ENCODE measurements at places on chromosomes 12 and 14.

GRCh38 chr12:107404981-107405380 lies 280.6 kb upstream of the PWP1 start:
- no peaks in the 10 kb centered on the region for H3K36me3 ChIP-seq
- H3K27me3 ChIP-seq = no peaks in the 10 kb centered on the region
- DNase-seq = peak; percentile 41
- H3K27ac ChIP-seq = no peak overlapping the region
- no peak overlapping the region for H3K4me3 ChIP-seq

GRCh38 chr12:47795814-47796411 lies 22.9 kb downstream of the SLC48A1 start:
- no peaks in the 10 kb centered on the region for H3K27me3 ChIP-seq
- peaks cover 18% of the 10 kb centered on the region for H3K4me1 ChIP-seq
- H3K27ac ChIP-seq = no peak overlapping the region
- no peak overlapping the region for H3K4me3 ChIP-seq
- no peak for DNase-seq
- no peaks in the 10 kb centered on the region for H3K36me3 ChIP-seq

DNA sequence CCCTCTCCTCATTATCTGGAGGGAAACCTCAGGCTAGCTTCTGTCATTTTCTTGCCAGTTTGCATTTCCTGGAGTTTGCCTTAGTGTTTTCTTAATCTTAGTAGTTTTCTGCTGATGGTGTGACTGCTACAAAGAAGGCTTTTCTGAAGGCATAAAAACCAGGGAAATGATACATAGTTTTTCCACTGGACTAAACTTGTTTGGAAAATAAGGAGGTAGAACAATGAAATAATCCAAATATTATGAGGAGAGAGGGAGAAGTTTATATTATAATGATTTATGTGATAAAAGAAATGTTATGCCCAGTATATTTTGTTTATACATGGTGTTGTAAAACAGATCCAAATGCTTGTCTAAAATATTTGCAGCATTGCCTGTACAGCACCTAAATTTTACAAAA lies 22.2 kb downstream of the DAAM1 start:
- no peak overlapping the region for H3K27ac ChIP-seq
- peaks cover 18% of the 10 kb centered on the region for H3K4me1 ChIP-seq
- no peak for DNase-seq

DNA sequence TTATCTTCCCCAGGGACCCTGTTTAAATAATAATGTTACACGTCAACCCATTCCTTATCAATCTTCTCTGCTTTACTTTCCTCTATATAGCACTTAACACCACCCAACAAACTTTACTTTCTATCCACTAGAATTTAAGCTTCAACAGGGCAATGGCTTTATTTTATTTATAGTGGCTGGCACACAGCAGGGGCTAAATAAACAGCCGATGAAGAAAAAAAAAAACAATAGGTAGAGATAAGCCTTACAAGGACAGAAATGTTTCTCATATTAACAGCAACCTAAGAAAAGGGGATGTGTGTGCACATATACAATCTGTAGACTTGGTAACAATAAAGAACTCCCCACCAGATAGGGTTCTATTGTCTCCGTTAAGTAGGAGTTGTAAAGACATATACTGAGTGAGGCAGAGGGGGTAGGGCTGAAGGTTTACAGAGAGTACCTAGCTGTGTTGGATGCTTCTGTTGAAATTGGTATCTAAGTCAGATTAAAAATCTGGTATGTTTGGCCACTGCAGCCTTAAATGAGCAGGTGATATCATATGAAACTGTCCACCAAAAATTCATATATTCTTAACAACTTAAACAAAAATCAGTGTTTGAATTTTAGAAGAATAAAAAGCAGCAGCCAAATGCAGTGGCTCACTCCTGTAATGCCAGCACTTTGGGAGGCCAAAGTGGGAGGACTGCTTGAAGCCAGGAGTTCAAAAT lies 24.7 kb upstream of the AP4S1 start:
- H3K27ac ChIP-seq = no peak overlapping the region
- H3K4me3 ChIP-seq = no peak overlapping the region
- no peak for DNase-seq
- H3K27me3 ChIP-seq = no peaks in the 10 kb centered on the region
- H3K36me3 ChIP-seq = no peaks in the 10 kb centered on the region

DNA sequence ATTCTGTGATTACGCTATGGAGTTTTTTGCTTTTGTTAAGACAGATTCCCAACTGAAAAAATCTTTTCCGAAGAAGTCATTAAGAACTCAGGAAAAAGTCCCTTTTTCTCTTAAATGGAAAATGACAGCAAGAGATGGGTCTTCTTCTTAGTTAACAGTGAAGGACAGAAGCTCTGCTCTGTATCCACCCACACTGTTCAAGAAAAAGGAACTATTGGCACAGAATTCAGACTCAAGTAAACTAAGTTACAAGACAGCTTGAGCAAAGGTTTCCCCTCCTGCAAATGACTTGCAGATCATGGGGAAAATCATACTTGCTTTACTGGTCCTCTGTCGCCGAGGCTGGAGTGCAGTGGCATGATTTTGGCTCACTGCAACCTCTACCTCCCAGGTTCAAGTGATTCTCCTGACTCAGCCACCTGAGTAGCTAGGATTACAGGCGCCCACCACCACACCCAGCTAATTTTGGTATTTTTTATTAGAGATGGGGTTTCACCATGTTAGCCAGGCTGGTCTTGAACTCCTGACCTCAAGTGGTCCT lies 137.1 kb upstream of the AEBP2 start:
- H3K4me1 ChIP-seq = no peaks in the 10 kb centered on the region
- no peak overlapping the region for H3K27ac ChIP-seq
- DNase-seq = no peak
- H3K4me3 ChIP-seq = no peak overlapping the region
- no peaks in the 10 kb centered on the region for H3K27me3 ChIP-seq

- no peak overlapping the region for H3K27ac ChIP-seq
- no peak for DNase-seq
- H3K4me1 ChIP-seq = no peaks in the 10 kb centered on the region
- H3K27me3 ChIP-seq = no peaks in the 10 kb centered on the region
- H3K4me3 ChIP-seq = no peak overlapping the region
- no peaks in the 10 kb centered on the region for H3K36me3 ChIP-seq
These were observed 16.3 kb upstream of the RFLNA start for GRCh38 chr12:124278389-124279101.

GRCh38 chr12:26182377-26182776 lies 13.0 kb upstream of the SSPN start:
- peaks cover 6% of the 10 kb centered on the region for H3K4me1 ChIP-seq
- no peaks in the 10 kb centered on the region for H3K27me3 ChIP-seq
- DNase-seq = no peak
- H3K4me3 ChIP-seq = no peak overlapping the region

GRCh38 chr12:56256326-56256960 lies 1.7 kb downstream of the ANKRD52 start:
- no peak for DNase-seq
- no peaks in the 10 kb centered on the region for H3K36me3 ChIP-seq
- H3K27me3 ChIP-seq = no peaks in the 10 kb centered on the region
- peaks cover 14% of the 10 kb centered on the region for H3K4me1 ChIP-seq
- no peak overlapping the region for H3K27ac ChIP-seq
- H3K4me3 ChIP-seq = no peak overlapping the region

- peak overlapping the region; percentile 86 for H3K27ac ChIP-seq
- no peaks in the 10 kb centered on the region for H3K27me3 ChIP-seq
- no peaks in the 10 kb centered on the region for H3K36me3 ChIP-seq
- DNase-seq = no peak
These were observed 718 bp upstream of the JDP2 start for GRCh38 chr14:75427126-75427481.

DNA sequence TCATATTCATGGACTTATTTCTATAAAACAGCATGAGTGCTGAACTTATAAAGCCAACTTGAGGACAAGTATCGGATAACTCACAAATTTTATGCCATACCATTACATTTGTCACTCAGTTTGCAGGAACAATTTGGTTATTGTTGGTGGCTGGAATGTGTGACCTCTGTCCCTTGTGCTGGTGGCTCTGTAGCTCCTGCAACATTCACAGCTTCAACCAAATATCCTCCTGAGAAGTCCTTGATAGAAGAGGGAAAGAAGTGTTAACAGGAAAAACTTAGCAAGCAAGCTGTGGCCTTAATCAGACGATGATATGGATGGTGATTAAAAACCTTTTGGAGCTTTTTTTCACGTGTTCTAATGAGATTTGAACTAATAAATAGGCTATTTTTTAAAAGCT lies 61.0 kb upstream of the DNM1L start:
- no peak overlapping the region for H3K27ac ChIP-seq
- no peak overlapping the region for H3K4me3 ChIP-seq
- no peaks in the 10 kb centered on the region for H3K27me3 ChIP-seq
- no peaks in the 10 kb centered on the region for H3K4me1 ChIP-seq
- H3K36me3 ChIP-seq = no peaks in the 10 kb centered on the region

DNA sequence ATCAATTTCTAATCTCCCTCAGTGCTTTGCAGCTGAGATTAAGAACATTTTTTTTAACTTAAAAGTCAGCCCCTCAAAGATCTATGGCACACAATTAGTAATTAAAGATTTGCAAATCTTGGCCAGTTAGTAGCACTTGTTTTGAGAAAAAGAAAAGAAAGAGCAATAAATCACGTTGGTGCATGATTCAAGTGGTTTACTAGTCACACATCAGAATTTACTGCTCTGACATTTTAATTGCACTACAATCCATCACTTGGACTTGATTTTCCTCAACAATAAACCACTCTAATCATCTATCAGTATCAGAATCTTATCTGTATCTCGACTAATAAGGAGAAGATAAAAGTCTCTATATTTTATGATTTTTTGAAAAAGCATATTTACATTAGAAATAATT lies 154.3 kb downstream of the HELB start:
- no peaks in the 10 kb centered on the region for H3K36me3 ChIP-seq
- H3K4me3 ChIP-seq = no peak overlapping the region
- H3K27ac ChIP-seq = no peak overlapping the region

- peaks cover 25% of the 10 kb centered on the region for H3K4me1 ChIP-seq
- H3K27ac ChIP-seq = no peak overlapping the region
- H3K36me3 ChIP-seq = no peaks in the 10 kb centered on the region
- peak overlapping the region; percentile 31 for H3K4me3 ChIP-seq
- DNase-seq = peak; percentile 60
- no peaks in the 10 kb centered on the region for H3K27me3 ChIP-seq
These were observed 1.4 kb downstream of the FIGNL2 start for GRCh38 chr12:51846911-51847642.

GRCh38 chr12:41277946-41278267 lies 89.8 kb downstream of the PDZRN4 start:
- H3K4me3 ChIP-seq = no peak overlapping the region
- no peak overlapping the region for H3K27ac ChIP-seq

- no peak overlapping the region for H3K27ac ChIP-seq
- no peak overlapping the region for H3K4me3 ChIP-seq
- no peaks in the 10 kb centered on the region for H3K4me1 ChIP-seq
- H3K27me3 ChIP-seq = no peaks in the 10 kb centered on the region
- DNase-seq = no peak
- H3K36me3 ChIP-seq = no peaks in the 10 kb centered on the region
These were observed 557.2 kb upstream of the STXBP6 start for GRCh38 chr14:25607192-25607591.

DNA sequence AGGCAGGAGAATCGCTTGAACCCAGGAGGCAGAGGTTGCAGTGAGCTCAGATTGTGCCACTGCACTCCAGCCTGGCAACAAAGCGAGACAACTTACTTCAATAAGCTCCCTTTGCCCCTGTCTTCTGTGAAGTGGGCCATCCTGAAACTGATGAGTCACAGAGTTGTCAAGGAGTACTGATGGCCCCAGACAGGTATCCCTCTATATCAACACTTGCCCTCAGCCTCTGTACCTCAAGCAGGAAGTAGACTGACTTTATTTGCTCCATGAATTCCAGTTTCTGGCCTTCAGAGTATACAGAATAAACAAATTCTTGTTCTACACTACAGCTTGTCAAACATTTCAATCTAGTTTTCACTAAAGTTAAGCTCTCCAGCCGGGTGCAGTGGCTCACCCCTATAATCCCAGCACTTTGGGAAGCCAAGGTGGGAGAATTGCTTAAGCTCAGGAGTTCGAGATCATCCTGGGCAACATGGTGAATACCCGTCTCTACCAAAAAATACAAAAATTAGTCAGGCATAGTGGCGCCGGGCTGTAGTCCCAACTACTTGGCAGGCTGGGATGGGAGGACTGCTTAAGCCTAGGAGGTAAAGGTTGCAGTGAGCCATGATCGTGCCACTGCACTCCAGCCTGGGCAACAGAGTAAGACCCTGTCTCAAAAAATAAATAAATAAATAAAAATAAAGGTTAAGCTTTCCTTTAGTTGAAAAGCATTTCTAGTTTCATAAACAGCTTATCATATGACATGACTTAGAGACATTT lies 16.4 kb upstream of the LRP10 start:
- no peak for DNase-seq
- H3K36me3 ChIP-seq = no peaks in the 10 kb centered on the region
- H3K4me3 ChIP-seq = no peak overlapping the region
- peaks cover 11% of the 10 kb centered on the region for H3K4me1 ChIP-seq
- no peak overlapping the region for H3K27ac ChIP-seq

DNA sequence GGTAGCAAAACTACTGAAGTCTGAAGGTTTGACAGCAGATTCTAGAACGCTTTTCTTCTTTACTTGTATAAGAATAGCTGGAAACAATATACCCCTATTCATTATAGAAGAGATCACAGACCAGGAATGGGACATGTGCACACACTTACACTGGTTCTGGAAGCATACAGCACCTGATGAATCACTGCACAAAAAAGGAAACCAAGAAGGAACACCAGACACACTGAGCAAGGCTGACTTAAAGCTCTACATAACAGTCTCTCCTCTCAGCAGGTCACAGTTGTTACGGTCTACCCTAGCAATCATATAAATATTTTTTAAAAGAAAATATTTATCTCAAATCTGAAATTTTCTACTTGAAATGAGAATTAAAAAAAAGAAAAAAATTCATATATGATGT lies 13.5 kb downstream of the ATP2B1 start:
- H3K27ac ChIP-seq = no peak overlapping the region
- peaks cover 15% of the 10 kb centered on the region for H3K4me1 ChIP-seq
- H3K36me3 ChIP-seq = no peaks in the 10 kb centered on the region
